ENCODE measurements at places on chromosomes 2 and 18.

DNA sequence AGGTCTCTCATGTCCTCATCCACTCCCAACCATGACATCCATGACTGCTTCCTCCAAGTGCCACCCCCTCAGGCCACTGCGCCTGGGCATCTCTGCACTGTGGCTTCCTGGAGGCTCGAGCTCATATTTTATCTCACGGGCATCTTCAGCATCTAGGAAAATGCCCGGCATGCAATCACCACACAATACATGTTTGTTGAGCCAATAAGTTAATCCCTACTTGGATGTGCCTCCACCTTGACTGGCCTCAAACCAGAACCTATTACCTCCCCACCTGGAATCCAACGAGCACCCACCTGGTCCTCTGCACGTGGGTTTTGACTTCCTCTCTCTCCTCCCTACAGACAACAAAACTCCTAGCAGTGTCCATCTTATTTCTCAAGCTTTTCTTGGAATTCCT lies 198.9 kb upstream of the REV1 start:
- DNase-seq, result no peak

DNA sequence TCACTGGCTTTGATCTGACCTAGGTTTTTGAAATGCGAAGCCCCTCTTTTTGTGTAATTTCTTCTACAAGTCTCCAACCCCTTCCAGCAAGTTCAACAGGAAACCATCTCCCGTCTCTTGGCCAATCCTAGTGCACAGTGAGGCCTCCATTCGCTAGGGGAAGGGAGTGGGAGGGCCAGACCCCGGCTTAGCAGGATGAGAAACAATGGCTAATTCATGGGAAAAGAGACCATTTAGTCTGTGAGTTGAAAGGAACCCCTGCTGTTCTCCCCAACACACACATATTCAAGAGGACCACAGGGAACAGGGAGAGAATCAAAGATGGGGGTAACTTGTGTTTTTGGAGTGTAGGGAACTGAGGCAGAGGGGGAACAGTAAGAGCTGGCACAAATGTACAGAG lies 83.0 kb downstream of the RTN4 start:
- no peak for DNase-seq

DNA sequence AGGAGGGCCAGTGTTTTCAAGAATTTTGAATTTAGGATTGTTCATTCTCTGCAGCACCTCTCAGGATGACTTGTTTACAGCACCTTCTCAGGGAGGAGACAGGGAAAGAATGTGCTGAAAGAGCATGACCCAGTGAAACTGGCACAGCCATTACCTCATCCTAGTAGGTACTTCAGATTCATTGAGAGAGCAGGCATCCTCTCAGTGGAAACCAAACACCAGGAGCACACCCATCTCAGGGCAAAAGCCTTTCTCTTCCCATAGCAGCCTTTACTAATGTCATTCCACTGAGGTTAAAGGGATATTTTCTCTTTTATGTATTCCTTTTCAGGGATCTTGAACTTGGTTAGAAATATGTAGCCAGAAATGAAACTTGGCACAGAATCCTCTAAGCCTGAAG lies 2.6 kb downstream of the MAP2 start:
- peak; percentile 89 for DNase-seq

DNA sequence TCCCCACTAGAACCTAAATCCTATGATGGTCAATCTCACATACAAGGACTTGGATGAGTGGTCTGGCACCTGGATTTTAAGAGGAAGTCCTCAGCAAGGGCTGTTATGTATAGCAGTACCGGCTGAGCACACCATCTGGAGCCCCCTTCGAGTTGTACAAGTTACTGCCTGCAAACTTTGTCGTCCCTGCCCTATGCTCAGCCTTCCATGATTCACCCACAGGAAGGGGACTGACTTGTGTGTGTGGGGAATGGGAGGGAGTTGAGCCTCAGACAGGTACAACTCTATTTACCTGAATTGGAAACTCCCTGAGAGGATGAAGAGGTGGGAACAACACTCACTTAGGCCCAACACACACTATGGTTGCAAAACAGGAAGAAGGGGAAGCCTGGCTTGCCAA lies 186.6 kb downstream of the MYO5B start:
- no peak for DNase-seq

GRCh38 chr2:131093696-131094462 lies 619 bp upstream of the FAM168B start:
- DNase-seq, result peak; percentile 68

DNA sequence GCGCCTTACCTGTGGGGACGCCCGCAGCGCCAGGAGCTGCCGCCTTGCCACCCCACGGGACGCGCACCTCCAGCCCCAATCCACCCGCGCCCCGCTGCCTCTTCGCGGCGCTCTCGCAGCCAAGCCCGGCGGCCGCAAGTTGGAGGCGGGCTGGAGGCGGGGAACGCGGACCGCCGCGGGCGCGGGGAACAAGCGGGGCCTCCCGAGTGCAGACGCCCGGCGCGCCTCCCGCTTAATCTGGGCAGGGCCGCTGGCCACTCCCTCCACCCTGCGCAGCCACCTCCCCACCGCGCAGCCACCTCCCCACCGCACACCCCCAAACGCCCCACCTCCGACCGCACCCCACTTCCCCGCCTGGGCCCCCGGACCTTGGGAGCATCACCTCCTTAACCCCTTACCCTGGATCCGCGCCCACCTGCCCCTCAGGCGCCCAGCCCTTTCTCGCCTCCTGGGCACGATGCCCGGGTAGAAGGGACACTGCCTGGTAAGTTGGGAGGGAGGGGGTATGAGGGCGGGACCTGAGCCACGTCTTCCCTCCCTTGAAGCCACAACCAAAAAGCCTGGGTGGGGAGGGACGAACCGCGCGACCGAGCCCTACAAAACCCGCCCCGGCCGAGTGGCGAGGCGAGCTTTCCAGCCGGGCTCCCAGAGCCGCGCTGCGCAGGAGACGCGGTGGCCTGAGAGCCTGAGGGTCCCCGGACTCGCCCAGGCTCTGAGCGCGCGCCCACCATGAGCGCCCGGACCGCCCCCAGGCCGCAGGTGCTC lies at the start of the genes COL4A3 and COL4A4:
TSS of gene COL4A3 (plus strand) at position 627 of the 765 bp plus-strand sequence. CDS start at position 730, 103 bp downstream.
TSS of gene COL4A4 (minus strand) at position 208 of the 765 bp plus-strand sequence. CDS start 16,722 bp downstream, outside the sequence.
- no peak for DNase-seq

DNA sequence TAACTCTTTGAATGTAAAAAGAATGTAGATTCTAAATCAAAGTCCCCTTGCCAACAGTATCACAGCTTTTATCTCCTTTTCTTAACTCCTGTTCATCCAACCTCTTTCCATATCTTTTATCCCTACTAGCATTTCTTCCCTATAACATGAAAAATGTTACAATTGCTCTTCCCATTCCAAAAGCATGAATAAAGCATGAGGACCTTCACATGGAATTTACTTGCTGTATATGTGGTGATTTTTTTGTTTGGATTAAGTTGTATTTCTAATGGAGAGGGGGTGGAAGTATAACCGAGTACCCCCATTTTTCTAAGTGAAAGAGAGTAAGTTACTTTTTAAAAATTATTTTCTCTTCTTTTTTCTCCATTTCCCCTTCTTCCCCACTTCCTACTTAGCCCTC lies 94.9 kb upstream of the RBBP8 start:
- DNase-seq, result no peak

- no peak for DNase-seq
These were observed 44.2 kb upstream of the HS6ST1 start for GRCh38 chr2:128362889-128363228.

DNA sequence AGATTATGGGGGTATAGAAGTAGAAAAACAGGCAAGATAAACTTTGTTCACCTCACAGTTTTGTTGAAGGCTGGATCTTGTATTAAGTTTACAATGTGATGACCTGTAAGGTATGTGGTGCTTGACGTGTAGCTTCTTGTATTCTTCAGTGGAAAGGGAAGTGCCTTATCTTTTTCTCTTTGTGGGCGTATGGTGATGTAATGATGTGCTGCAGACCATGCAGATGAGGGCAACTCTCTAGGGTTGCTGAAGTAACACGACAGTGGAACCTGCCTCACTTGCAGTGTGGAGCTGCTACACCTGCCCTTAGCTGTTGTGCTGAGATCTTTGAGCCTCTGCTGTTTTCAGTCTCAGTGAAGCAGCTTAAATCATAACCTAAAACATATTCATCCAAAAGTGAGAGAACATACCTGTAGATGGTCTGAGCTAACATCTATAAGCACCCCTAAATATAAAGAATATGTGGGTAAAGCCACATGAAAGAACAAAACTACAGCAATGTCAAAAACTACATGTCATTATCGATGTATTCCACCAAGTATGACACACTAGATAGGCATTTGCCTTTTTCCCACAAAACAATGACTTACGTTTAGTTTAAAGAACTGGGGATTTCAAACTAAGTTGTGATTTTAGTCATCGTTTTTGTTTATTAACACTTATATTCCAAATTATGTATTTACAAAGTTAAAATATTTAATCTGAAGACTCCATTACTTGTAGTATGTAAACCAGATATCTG lies 1144.1 kb downstream of the CNTNAP5 start:
- DNase-seq, result no peak
